Psoas muscle (tissue), 8 donors: ENCODE measurements at places on chromosomes 3 and 15. TPM values are rescaled to one million over a fixed set of nuclear protein-coding genes. Genes with fewer than 3 reads are reported as not detected.

DNA sequence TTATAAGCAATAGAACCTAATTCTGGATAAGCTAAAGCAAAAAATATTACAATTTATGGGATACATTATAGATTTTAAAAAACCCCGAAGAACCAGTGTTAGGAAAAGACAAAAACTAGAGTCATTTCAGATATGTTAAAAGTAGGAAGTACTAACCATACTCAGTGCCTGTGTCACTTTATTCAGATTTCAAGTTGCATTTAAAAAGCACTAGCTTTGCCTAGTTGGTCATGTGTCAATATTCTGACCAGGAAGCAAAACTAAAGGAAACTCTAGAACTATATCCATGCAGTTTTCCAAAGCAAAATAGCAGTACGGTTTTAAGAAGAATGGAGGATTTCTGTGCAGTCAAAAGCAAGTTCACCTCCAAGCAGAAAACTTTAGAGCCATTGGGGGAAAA, 88.4 kb downstream of the RAP2B start:
- H3K36me3 ChIP-seq = no peaks in the 10 kb centered on the region
- no peaks in the 10 kb centered on the region for H3K4me1 ChIP-seq

- no peaks in the 10 kb centered on the region for H3K27me3 ChIP-seq
- H3K4me1 ChIP-seq = peaks cover 4% of the 10 kb centered on the region
- no peak for DNase-seq
- no peaks in the 10 kb centered on the region for H3K36me3 ChIP-seq
- no peak overlapping the region for H3K27ac ChIP-seq
Observed at GRCh38 chr15:71888797-71889196, 78.4 kb downstream of the NR2E3 start.

GRCh38 chr15:22960556-22960955, 19.6 kb downstream of the CYFIP1 start:
- H3K4me3 ChIP-seq = no peak overlapping the region
- H3K4me1 ChIP-seq = peaks cover 14% of the 10 kb centered on the region
- no peaks in the 10 kb centered on the region for H3K36me3 ChIP-seq
- H3K27me3 ChIP-seq = no peaks in the 10 kb centered on the region
- H3K27ac ChIP-seq = peak overlapping the region; percentile 11
- no peak for DNase-seq

GRCh38 chr3:71906976-71907375, 122.0 kb upstream of the PROK2 start:
- H3K36me3 ChIP-seq = no peaks in the 10 kb centered on the region
- H3K4me1 ChIP-seq = no peaks in the 10 kb centered on the region
- no peak overlapping the region for H3K4me3 ChIP-seq
- no peak overlapping the region for H3K27ac ChIP-seq
- H3K27me3 ChIP-seq = no peaks in the 10 kb centered on the region

- H3K4me1 ChIP-seq = no peaks in the 10 kb centered on the region
- H3K27me3 ChIP-seq = peaks cover 10% of the 10 kb centered on the region
- DNase-seq = no peak
Observed at GRCh38 chr3:9534429-9534828, 19.2 kb downstream of the LHFPL4 start.

- no peaks in the 10 kb centered on the region for H3K36me3 ChIP-seq
- DNase-seq = no peak
- no peak overlapping the region for H3K27ac ChIP-seq
- no peak overlapping the region for H3K4me3 ChIP-seq
- peaks cover 25% of the 10 kb centered on the region for H3K4me1 ChIP-seq
Observed at GRCh38 chr15:42918047-42918446, 2.5 kb downstream of the TTBK2 start.

- no peak overlapping the region for H3K27ac ChIP-seq
- no peaks in the 10 kb centered on the region for H3K36me3 ChIP-seq
- no peak overlapping the region for H3K4me3 ChIP-seq
- H3K27me3 ChIP-seq = no peaks in the 10 kb centered on the region
- H3K4me1 ChIP-seq = no peaks in the 10 kb centered on the region
Observed at GRCh38 chr3:143668924-143669790, 179.1 kb downstream of the SLC9A9 start.

DNA sequence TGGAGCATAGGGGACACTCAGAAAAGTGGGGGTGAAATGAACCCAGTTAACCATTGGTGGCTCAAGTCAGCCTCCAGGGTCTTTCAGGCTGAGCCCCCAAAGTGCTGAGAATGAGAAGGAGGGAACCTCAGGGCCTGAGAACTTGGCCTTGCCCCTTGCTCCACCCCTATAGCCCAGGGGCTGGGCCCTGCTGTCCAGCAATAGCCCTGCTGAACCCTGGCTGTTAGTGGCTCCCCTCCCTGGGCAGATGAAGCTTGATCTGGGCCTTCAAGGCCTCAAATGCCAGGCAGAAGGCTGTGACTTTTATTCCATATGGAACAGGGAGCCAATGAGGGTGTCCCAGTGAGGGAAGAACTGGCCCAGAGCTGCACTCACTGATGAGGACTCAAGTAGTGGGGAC, 16.2 kb downstream of the ADAMTS7 start:
- no peak overlapping the region for H3K27ac ChIP-seq
- H3K36me3 ChIP-seq = no peaks in the 10 kb centered on the region

DNA sequence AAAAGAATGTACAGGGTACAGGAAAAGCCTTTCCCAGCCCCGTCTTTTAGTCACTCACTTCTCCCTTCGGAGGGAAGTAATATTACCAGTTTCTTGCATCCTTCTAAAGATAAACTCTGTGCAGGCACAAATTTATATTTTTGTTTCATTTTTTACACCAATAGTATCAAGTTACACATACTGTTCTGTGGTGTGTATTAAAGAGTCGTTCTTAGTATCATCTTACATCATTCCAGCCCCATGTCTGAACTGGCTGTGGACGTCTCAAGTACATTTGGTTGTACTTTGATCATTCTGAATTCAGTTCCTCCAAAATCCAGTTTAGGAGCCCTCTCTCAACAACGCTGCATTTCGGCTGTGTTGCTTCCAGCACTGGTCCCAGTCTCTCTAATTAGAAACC, 68.7 kb downstream of the LMLN start:
- H3K27me3 ChIP-seq = no peaks in the 10 kb centered on the region
- H3K27ac ChIP-seq = no peak overlapping the region
- H3K4me1 ChIP-seq = no peaks in the 10 kb centered on the region

- no peaks in the 10 kb centered on the region for H3K27me3 ChIP-seq
- H3K27ac ChIP-seq = no peak overlapping the region
- H3K4me1 ChIP-seq = peaks cover 3% of the 10 kb centered on the region
- no peak overlapping the region for H3K4me3 ChIP-seq
Observed at GRCh38 chr3:197344582-197345318, 46.3 kb upstream of the DLG1 start.

GRCh38 chr15:35777061-35777460, 231.1 kb upstream of the DPH6 start:
- no peak overlapping the region for H3K4me3 ChIP-seq
- no peaks in the 10 kb centered on the region for H3K36me3 ChIP-seq
- no peak overlapping the region for H3K27ac ChIP-seq
- no peak for DNase-seq

- DNase-seq = peak; percentile 90
- H3K4me1 ChIP-seq = peaks cover 53% of the 10 kb centered on the region
- H3K36me3 ChIP-seq = no peaks in the 10 kb centered on the region
Observed at GRCh38 chr3:45595364-45596195, 1.0 kb downstream of the LIMD1 start.

GRCh38 chr3:14471690-14472089, 68.5 kb downstream of the GRIP2 start:
- DNase-seq = no peak
- peaks cover 24% of the 10 kb centered on the region for H3K4me1 ChIP-seq
- H3K27ac ChIP-seq = no peak overlapping the region
- no peak overlapping the region for H3K4me3 ChIP-seq

GRCh38 chr3:56869157-56869889, 67.6 kb upstream of the ARHGEF3 start:
- H3K36me3 ChIP-seq = no peaks in the 10 kb centered on the region
- H3K27ac ChIP-seq = no peak overlapping the region
- H3K27me3 ChIP-seq = no peaks in the 10 kb centered on the region
- DNase-seq = no peak
- no peak overlapping the region for H3K4me3 ChIP-seq

DNA sequence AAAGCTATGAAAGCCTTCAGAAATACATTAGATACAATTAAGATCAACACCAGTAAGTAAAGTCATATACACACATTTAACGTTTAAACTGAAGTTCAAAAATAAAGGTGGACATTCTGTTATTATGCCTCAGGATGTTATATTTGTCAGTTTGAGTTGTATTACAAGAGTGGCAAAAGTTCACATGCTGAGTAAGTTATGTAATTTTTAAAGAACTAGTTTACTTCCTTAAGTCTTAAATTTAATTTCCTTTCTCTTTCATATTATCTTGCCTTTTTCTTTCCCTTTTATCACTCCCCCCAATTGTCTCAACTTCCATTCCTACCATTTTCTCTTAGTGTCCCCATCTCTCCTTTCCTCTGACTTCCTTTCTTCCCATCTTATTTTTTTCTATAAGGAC, 4.9 kb upstream of the GPR87 start:
- H3K4me3 ChIP-seq = no peak overlapping the region
- DNase-seq = no peak
- H3K27ac ChIP-seq = no peak overlapping the region
- no peaks in the 10 kb centered on the region for H3K27me3 ChIP-seq

DNA sequence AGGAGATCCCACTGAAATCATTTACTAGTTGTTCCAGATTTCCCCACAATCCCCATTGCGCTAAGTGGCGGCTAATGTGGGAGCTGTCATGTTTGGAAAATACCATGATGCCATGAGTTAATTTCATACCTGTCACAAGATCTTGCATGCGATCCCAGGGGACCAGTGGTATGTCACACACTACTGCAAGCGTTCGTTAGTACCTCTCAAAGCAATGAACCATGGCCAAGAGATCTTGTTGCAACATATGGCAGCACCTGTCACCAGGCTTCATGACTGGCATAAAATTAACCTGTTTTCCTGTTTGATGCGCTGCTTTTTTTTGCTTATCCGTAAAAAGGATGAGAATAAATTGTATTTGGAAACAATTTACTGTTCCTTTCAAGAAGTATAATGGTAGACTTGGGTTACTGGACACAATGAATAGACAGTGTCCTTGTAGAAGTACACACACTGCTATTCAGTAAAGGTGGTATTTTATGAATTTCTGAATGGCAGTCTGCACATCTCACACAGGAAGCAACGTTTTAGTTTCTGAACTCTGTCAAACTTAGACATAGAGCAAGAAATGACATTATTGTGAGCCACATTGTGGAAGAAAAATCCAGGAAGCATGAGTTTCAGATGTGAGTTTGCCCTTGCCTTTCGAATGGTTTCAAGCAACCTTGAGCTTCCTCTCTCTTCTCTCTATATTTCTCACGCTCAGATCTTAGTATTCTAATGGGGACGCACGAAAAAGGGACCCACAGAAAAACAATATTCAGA, 81.9 kb downstream of the CHL1 start:
- no peak for DNase-seq
- no peak overlapping the region for H3K4me3 ChIP-seq
- H3K27me3 ChIP-seq = no peaks in the 10 kb centered on the region
- H3K36me3 ChIP-seq = no peaks in the 10 kb centered on the region

- no peak for DNase-seq
- peak overlapping the region; percentile 92 for H3K27ac ChIP-seq
- no peaks in the 10 kb centered on the region for H3K27me3 ChIP-seq
- H3K36me3 ChIP-seq = no peaks in the 10 kb centered on the region
Observed at GRCh38 chr15:92809880-92810361, 90.2 kb upstream of the CHD2 start.

DNA sequence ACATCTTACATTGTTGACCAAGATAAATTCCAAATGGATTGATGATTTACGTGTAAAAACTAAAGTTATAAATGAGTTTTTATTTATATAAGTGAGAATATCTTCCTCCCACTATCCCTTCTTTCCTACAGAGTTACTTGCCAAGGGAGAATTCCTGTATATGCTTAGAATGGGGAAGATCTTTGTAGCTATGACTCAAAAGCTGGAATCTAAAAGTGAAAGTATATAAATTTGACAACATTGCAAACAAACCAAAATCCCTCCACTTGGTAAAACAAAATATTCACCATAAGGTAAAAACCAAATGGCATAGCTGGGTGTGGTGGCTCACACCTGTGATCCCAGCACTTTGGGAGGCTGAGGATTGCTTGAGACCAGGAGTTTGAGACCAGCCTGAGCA, 52.7 kb upstream of the GCNT3 start:
- no peak for DNase-seq
- no peak overlapping the region for H3K27ac ChIP-seq
- H3K36me3 ChIP-seq = no peaks in the 10 kb centered on the region
- no peaks in the 10 kb centered on the region for H3K4me1 ChIP-seq
- H3K4me3 ChIP-seq = no peak overlapping the region

GRCh38 chr3:49910409-49911123, 6.9 kb upstream of the MST1R start:
- H3K4me1 ChIP-seq = peaks cover 7% of the 10 kb centered on the region
- no peak for DNase-seq
- H3K36me3 ChIP-seq = no peaks in the 10 kb centered on the region
- no peaks in the 10 kb centered on the region for H3K27me3 ChIP-seq

The CACNA1D gene
- 0.82 TPM for total RNA-seq

The TMEM266 gene
- 3.2 TPM for total RNA-seq

The GTPBP8 gene
- total RNA-seq = 15.4 TPM

The HIGD2B gene
- total RNA-seq = not detected

The KIF7 gene
- 0.40 TPM for total RNA-seq
